ENCODE measurements at places on chromosomes 3 and 15. TPM values are rescaled to one million over a fixed set of nuclear protein-coding genes. Genes with fewer than 3 reads are reported as not detected.

DNA sequence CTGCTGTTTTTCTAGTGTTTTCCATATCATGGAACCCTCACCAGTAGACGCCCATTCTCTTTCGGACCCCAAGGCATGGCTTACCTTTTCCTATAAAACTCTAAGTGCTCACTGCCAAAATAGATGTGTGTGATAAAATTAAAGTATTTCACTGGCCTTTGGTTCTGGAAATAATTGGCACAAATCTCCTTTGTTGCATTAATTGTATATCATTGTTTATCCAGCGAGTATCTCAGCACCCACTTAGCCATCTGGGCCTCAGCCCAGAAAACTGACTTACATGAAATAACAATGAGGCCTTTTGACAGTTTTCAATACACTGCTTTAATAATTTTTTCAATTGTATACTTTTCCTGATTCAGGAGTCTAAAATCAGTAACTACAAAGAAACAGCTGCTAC, 105.1 kb downstream of the MECOM start:
- no peak for DNase-seq
- H3K4me3 ChIP-seq: no peak overlapping the region
- H3K36me3 ChIP-seq: no peaks in the 10 kb centered on the region
- no peaks in the 10 kb centered on the region for H3K27me3 ChIP-seq
- no peak overlapping the region for H3K27ac ChIP-seq
- H3K4me1 ChIP-seq: no peaks in the 10 kb centered on the region

DNA sequence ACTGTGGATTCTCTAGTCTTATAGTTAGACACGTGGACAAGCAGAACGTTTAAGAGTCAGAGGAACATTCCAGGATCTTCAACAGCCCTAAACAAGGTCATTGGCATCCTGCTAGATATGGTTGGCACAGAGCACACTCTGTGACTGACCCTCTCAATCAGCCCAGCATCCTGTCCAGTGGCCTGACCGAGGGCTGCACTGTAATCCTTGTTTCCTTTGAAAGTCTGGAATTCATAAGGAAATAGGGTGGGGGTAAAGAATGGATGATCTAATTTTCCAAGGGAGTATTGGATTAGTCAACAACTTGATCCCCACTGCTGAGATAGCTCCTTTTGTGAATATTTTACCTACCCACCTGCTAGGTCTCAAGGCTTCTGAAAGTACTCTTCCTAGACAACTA, 94.5 kb upstream of the DLG1 start:
- H3K4me3 ChIP-seq: no peak overlapping the region
- H3K36me3 ChIP-seq: no peaks in the 10 kb centered on the region
- no peak overlapping the region for H3K27ac ChIP-seq
- DNase-seq: peak; percentile 7
- H3K27me3 ChIP-seq: peaks cover 37% of the 10 kb centered on the region

- peaks cover 9% of the 10 kb centered on the region for H3K4me1 ChIP-seq
- H3K27ac ChIP-seq: peak overlapping the region; percentile 41
- no peaks in the 10 kb centered on the region for H3K27me3 ChIP-seq
- no peaks in the 10 kb centered on the region for H3K36me3 ChIP-seq
- peak; percentile 92 for DNase-seq
These were observed 78.9 kb upstream of the DPH6 start for GRCh38 chr15:35624881-35625280.

DNA sequence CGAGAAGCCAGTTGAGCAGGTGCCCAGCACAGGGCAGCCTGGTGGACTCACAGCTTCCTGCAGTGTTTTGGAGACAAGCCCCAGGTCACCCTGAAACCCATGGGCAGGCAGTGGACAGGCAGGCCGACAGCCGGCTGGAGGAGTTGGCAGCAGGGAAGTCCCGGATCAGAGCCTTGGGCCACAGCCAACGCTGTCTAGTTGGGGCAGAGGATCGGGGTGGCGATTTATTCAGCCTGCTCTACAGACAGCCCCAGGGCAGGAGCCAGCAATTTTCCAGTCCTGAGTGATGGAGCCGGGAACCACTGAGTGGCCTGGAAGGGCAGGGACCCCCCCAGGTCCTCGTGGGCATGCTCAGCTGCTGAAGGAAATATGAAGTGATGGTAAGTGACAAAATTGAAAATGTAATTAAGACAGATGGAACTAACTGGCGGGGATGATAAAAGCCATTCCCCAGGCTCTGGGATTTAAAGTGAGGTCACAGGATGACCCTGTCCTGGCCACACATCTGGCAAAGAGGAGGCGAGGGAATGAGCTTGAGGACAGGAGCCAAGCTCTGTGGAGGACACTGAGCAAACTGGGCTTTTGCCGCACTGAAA, 34.4 kb upstream of the TBC1D21 start:
- H3K4me1 ChIP-seq: no peaks in the 10 kb centered on the region
- no peak for DNase-seq
- no peaks in the 10 kb centered on the region for H3K36me3 ChIP-seq
- no peak overlapping the region for H3K27ac ChIP-seq
- no peak overlapping the region for H3K4me3 ChIP-seq

DNA sequence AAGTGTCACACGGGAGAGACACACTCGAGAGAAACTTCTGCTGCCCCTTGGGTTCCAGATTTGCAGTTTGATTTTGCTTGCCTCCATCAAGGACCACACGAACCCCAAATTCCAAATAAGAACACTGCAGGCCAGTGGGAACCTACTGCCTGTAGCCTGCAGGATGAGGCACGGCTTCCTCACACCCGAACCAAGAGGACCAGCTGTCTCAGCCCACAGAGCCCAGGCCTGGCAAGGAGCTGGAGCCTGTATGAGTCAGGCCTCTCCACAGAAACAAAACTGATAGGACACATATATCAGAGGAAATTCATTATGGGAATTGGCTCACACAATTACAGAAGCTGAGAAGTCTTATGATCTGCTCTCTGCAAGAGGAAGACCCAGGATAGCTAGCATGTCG, 188.1 kb upstream of the NSMCE3 start:
- H3K36me3 ChIP-seq: no peaks in the 10 kb centered on the region
- no peak overlapping the region for H3K27ac ChIP-seq
- H3K4me3 ChIP-seq: no peak overlapping the region
- no peaks in the 10 kb centered on the region for H3K4me1 ChIP-seq
- DNase-seq: no peak

DNA sequence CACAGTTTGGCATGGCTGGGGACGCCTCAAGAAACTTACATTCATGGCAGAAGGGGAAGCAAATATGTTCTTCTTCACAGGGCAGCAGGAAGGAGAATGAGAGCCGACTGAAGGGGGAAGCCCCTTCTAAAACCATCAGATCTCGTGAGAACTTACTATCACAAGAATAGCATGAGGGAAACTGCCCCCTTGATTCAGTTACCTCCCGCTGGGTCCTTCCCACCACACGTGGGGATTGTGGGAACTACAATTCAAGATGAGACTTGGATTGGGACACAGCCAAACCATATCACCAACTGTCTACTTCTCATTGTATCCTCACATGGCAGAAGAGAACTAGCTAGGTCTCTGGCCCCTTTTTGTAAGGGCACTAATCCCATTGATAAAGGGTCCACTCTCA, 30.5 kb downstream of the CCDC32 start:
- no peaks in the 10 kb centered on the region for H3K27me3 ChIP-seq
- no peak for DNase-seq
- no peak overlapping the region for H3K27ac ChIP-seq
- no peak overlapping the region for H3K4me3 ChIP-seq

- H3K36me3 ChIP-seq: no peaks in the 10 kb centered on the region
- H3K4me3 ChIP-seq: no peak overlapping the region
- H3K27me3 ChIP-seq: peaks cover 60% of the 10 kb centered on the region
- DNase-seq: no peak
- H3K27ac ChIP-seq: no peak overlapping the region
These were observed 51.9 kb downstream of the RHCG start for GRCh38 chr15:89444241-89445225.

ZNF148 gene
- 65.2 TPM for total RNA-seq

Data from IMR-90 (cell line).